ENCODE measurements at places on chromosomes 5 and 9.
A peak's percentile ranks its signal among the peaks of the same experiment; 100 is the strongest.

DNA sequence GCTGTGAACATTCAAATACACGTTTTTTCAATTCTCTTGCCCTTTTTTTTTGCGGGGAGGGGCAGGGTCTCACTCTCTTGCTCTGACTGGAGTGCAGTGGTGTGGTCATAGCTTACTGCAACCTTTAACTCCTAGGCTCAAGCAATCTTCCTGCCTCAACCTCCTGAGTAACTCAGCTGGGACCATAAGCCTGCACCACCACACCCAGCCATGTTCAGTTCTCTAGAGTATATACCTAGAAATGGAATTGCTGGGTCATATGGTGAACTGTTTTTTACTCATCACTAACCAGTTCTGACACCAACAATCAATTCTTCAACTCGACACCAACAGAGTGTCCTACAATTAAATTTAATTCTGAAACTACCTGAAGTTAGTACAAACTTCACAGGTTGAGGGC is 85.5 kb upstream of the ZNF169 start:
- no peak for DNase-seq

GRCh38 chr5:67395790-67396418 is 199.3 kb upstream of the CD180 start:
- no peak for DNase-seq

DNA sequence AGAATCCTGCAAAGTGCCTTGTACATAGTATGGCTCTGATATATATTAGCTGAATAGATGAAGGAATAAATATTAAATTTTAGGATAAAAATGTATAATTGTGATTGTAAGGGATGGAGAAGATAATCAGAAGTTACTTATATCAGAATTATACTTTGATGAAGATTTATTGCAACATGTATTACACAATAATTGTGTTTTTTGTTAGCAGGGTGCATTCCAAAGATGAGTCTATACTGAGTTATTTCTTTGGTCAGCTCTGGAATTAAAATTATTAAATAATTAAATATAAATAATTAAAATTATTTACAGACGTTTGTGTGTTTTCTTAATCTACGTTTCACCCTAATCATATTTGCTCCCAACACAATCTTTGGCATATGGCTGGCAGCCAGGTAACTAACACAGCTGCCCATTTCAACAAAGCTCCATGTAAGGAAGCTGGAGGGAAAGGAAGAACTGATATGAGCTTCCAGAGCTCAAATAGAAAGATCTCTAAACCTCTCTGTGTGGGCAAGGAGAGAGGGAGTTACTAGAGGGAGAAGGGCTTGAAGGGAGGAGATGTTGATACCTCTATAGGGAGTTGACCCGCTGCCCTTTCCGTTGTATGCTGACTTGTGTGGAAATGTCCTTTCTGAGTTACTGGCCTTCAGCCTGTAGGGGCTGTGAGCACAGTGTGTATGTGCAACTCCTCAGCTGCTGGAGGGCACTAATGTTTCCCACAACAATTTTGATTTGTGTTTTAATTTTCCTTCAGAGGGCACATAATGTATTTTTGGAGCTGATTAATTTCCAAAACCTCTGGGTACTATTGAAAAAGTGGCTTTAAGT is 403.4 kb downstream of the MAN2A1 start:
- no peak for DNase-seq

DNA sequence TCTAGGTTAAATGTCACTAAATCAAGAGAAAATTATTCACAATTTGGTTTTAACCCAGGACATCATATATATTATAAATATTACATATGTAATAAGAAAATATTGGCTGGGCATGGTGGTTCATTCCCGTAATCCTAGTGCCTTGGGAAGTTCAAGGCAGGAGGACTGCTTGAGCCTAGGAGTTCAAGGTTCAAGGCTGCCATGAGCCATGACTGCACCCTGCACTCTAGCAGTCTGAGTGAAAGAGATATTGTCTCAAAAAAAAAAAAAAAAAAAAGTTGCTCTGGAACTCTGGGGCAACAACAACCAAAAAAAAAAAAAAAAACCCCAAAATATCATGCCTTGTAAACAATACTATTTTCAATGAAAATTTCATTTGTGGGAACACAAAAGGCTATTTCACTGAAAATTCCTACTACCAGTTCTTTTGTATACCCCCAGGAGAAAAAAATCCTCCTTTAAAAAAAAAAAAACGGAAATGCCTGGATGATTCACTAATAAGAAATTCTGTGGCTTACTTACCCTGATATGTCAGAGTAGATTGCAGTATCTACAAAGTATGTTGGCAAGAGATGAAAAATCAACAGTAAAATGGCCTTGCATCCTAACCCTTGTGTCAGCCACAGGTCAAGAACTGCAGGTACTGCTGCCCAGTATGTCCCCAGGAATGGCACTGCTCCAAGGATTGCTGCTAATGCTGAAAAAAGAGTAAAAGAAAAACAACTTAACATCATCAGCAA is 22.6 kb upstream of the CTNNAL1 start:
- DNase-seq: no peak

DNA sequence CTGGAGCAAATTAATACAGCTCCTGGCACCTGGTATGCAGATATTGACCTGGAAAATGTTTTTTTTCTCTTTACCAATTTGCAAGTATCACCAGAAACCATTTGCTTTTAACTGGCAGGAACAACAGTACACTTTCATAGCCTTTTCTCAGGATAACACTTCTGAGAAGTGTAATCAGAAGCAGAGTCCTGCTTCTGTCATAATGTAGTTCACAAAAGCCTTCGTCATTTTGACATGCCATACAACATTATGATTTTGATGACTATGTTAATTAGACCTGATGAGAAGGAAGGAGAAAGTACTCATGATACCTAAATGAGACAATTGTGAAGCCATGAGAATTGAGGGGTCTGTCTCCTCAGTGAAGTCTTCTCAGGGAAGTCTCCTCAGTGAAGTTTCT is 41.1 kb upstream of the CARTPT start:
- DNase-seq: no peak

DNA sequence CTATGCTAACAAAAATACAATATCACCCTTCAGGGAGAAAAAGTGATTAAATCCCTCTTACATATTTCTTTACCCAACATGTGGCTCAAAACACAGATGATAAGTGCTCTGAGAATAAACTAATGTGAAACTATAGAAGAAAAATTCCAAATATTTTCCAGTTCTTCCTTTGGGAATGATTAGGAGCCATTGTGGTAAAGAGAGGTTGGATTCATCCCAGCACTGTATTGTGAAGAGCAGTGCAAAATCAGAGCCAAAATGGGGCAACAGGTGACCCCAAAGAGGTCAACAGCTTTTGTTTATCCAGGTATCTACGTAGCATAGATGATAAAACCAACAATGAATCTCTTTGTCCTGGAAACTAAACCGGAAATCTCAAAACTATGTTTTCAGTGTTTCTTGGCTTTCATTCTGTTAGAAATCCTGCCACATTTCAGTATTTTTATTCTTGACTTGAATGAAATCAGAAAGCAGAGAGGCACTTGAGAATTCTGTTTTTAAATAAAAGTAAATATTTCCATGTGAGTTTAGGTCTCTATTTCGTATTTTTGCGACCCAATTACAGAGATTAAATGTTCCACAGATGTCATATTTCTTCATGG is 120.4 kb upstream of the FST start:
- no peak for DNase-seq

DNA sequence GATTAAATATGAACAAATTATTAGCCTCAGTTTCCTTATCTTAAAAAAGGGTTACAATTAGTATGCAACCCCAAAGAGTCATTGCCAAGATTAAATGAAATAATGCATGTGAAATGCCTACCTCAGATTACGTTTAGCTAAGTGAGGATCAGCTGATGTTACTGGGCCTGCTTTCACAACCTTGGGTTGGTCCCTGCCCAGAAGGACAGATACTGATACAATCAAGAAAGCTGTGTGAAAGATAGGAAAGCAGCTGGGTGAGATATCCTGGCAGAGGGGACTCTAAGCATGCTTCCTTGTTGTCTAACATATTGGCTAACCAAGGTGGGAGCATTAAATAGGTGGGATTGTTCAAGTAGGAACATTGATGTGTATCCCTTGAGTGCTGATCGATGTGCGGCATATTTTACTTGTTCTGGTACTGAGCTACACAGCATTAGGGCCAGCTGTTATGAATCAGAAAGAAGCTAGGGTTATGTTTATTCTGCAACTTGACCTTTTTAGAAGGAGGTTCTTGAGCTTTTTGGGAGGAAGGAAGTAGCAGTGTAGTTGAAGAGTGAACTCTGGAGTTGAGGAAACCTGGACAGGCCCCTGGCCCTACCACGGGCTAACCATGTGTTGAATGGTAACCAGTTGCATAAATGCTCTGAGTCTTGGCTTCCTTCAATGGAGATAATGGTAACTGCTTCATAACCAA is 28.9 kb downstream of the SNX24 start:
- no peak for DNase-seq

DNA sequence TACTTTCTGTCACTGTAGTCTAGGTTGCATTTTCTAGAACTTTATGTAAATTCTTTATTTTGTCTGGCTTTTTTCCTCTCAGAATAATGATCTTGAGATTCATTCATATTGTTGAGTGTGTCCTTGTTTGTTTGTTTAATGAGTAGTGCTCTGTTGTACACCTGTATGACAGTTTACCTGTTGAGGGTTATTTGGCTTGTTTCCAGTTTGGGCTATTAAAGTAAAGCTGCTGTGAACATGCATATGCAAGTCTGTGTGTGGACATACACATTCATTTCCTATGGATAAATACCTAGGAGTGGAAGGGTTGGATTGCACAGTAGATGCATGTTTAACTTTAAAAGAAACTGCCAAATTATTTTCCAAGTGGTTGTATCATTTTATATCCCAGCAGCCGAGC is 30.4 kb downstream of the MVB12B start:
- no peak for DNase-seq

DNA sequence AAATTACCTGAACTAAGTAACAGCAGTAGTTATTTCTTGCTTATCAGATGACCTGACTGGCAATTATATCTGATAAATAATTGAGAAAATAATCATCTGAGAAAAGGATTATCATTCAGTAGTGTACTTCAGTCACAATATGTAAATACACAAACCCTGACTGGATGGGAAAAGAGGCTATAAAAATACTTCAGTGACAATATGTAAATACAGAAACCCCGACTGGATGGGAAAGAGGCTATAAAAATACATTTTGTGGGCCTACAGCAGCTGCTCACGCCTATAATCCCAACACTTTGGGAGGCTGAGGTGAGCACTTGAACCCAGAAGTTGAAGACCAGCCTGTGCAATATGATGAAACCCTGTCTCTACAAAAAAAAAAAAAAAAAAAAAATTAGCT is 11.1 kb downstream of the UBAP2 start:
- no peak for DNase-seq

GRCh38 chr9:129270205-129270604 is 92.1 kb upstream of the IER5L start:
- no peak for DNase-seq

- no peak for DNase-seq
Observed at GRCh38 chr9:132234535-132234934, 72.7 kb downstream of the NTNG2 start.

- DNase-seq: no peak
Observed at GRCh38 chr9:110916403-110916802, 121.9 kb downstream of the LPAR1 start.

DNA sequence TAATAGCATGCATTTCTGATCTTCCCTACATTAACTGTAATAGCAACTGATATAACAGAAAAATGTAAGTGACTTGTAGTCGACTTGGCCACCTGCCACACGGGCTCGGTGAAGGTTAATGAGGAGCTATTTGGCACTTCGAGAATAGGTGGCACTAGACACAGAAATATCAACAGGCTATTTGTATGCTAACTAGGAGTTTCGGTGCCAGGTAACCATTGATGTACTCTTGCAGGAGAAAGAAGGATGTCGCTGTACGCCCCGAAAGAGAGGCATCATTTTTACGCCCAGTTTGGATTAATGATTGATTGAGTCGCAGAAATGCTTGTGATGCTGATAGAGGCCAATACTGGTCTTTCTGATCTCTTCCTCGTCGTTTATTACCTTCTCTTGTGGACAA is 516 bp upstream of the DMRT2 start:
- DNase-seq: no peak

GRCh38 chr5:139767960-139768359 is 27.6 kb upstream of the PSD2 start:
- no peak for DNase-seq

DNA sequence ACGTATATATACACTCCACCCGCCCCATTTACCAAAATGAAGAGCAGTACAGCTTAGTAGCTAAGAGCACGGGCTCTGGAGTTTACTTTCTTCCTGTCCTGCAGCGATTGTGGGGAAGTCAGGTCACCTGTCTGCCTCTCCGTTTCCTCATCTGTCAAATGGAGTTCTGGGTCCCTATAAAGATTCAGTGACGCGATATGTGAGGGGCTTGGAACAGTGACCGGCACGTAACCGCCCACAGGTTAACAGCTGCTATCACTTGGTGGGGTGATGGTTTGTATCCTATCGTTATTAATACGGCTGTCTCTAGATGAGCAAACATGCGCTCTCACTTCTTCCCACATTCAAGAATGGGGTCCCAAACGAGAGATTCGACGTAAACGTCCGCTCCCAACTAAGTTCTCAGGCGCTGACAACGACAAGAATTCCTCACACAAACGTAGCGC is 426 bp downstream of the FAM114A2 start:
- peak; percentile 17 for DNase-seq

GRCh38 chr9:131714161-131714646 is 25.7 kb downstream of the RAPGEF1 start:
- DNase-seq: no peak

DNA sequence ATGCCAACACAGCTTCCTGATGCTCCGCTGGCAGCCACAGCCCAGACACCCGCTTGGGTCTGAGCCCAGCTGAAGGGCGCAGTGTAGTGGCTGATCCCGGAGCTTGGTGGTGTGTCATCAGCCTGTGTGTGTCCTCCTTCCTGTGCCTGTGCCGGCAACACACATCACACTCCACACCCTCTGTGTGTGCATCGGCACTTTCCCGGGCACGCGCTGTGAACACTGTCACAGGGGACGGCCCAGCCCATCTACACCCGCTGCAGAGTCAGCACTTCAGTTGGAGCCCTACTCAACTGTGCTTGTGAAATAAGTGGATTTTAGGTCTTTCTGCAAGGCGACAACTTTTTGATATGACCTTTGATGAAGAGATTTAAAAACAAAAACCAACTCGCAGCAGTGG is 189.4 kb downstream of the IRX2 start:
- DNase-seq: no peak

- no peak for DNase-seq
Observed at GRCh38 chr9:123131993-123132392, 98.5 kb downstream of the GPR21 start.

- no peak for DNase-seq
Observed at GRCh38 chr5:179227580-179228311, 117.5 kb downstream of the ADAMTS2 start.

GRCh38 chr5:175822225-175822624 is 49.2 kb upstream of the CPLX2 start:
- DNase-seq: no peak

DNA sequence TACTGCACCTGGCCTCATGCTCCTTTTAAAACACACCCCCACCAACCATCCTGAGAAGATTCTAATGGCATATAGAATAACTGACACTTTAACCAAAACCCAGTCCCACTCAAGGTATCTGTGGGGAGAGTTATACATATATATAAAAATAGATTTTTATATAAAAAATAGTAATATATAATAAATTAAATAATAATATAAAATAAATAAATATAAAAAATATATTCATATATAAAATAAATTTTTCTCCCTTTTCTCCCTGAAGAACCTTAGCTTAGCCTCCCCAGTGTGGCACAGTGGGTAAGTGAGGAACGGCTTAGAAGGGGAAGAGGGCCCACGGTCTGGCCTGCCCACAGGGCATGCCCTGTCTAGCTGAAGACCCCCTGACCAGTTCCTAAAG is 51.1 kb upstream of the SSBP2 start:
- no peak for DNase-seq

GRCh38 chr9:136331556-136332481 is 4.5 kb downstream of the GPSM1 start:
- no peak for DNase-seq
